Activated T-helper 17 cell treated with anti-CD3 and anti-CD28 coated beads, Interleukin-2, amount 50 U/mL, for 72 hours (primary cell): ENCODE measurements at places on chromosomes 1 and 21. TPM values are rescaled to one million over a fixed set of nuclear protein-coding genes. Genes with fewer than 3 reads are reported as not detected.

The ICOSLG gene
- 2.0 TPM for total RNA-seq

The GLIS1 gene
- not detected for total RNA-seq

The HTR1D gene
- total RNA-seq, result not detected

The CNKSR1 gene
- 4.6 TPM for total RNA-seq

DNA sequence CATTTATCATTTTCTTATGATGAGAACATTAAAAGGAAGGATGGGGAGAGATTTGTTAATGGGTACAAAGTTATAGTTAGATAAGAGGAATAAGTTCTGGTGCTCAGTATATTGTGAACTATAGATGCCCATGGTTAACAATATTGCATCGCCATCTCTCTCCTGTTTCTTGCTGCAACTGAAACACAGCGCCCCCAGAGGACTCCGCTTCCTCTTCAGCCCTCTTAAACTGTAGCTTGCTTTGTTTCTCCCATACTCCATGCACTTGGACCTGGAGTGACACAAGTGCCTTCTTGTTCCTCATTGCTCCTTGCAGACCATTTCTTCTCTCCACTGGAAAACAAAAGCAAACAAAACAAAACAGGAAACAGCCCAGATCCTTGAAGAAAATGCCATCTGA is 70.1 kb upstream of the NTPCR start:
- no peak for ATAC-seq

- ATAC-seq, result peak; percentile 46
Observed at GRCh38 chr1:237799762-237800474, 90.8 kb downstream of the ZP4 start.

GRCh38 chr1:16139473-16139962 is 16.4 kb downstream of the EPHA2 start:
- ATAC-seq, result peak; percentile 84

DNA sequence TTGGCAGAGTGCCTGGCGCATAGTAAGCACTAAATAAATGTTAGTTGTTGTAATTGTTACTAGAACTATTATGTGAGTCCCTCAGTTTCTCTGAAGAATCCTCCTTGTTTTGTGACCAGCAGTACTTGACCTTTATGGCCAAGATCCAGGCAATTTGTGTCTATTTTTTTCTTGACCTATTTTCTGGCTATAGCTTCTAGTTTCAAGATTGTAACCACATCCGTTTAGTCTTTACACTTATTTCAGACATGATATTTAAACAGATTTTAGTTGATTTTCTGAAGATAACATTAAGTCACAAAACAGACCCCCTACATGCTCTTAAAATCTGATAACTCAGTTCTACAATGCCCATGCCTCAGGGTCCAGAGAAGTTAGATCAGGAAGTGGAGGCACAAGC is 50.3 kb downstream of the CDC7 start:
- ATAC-seq, result no peak

DNA sequence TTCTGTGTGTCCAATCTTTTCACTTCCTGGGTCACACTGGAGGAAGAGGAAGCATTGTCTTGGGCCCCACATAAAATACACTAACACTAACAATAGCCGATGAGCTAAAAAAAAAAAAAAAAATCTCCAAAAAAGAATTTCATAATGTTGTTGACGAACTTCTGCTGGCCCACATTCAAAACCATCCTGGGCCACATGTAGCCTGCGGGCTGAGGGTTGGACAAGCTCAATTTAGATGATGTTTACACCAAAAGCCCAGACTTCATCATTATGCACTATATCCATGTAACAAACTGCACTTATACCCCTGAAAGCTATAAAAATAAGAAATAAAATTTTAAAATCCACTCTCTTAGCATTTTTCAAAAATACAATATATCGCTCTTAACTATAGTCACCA is 187.8 kb upstream of the PTBP2 start:
- ATAC-seq, result no peak
